ENCODE measurements at places on chromosomes 1 and 21.

GRCh38 chr1:236497908-236498307 lies 25.9 kb upstream of the LGALS8 start:
- DNase-seq, result no peak

DNA sequence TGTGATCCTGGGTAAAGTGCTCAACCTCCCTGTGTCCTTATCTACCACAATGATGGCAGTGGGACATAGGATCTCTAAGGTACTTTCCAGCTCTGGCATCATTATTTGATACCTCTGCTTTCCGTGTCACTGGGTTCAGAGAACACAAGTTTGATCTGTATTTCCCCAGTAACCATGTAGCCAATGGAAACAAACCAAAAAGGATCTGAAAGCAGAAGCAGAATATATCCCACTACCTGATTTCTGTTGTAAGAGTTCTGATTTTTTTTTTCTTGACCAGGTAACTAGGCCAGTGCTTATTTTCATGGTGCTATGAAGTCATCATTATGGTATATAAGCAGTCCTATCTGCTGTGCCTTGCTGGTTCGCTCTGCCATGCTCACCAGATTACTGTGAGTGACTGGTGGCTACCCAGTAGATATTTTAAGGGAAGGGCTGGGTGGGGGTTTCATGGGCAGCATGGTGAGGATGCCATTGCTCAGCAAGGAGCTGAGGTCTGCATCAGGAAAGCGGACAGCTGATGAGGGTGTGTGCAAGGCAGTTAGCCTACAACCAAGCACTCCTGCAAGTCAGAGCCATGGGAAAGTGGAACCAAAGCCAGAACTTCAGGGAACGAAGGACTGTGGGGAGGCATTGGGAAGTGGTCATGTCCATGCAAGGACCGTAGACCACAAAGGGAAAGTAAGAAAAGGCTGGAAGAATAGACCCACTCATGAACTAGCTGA lies 104.9 kb upstream of the EDEM3 start:
- DNase-seq, result no peak

DNA sequence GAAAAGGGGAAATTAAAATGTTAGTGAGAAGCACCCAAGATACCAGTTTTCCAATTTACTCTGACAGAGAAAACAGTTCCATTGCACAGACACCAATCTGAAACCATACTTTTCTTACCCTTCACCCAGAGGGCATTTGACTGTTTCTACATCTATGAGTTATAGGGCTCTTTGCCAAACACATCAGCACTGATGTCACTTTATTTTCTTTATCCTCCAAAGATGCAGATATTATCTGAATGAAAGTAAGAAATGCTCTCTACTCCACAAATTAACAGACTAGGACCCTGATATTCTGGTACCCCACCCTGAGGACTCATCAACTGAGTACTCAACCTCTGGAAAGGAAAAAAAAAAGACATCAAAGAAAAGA lies 24.2 kb upstream of the PEX19 start:
- DNase-seq, result no peak

GRCh38 chr1:36008546-36009197 lies 75.2 kb upstream of the TEKT2 start:
- no peak for DNase-seq

DNA sequence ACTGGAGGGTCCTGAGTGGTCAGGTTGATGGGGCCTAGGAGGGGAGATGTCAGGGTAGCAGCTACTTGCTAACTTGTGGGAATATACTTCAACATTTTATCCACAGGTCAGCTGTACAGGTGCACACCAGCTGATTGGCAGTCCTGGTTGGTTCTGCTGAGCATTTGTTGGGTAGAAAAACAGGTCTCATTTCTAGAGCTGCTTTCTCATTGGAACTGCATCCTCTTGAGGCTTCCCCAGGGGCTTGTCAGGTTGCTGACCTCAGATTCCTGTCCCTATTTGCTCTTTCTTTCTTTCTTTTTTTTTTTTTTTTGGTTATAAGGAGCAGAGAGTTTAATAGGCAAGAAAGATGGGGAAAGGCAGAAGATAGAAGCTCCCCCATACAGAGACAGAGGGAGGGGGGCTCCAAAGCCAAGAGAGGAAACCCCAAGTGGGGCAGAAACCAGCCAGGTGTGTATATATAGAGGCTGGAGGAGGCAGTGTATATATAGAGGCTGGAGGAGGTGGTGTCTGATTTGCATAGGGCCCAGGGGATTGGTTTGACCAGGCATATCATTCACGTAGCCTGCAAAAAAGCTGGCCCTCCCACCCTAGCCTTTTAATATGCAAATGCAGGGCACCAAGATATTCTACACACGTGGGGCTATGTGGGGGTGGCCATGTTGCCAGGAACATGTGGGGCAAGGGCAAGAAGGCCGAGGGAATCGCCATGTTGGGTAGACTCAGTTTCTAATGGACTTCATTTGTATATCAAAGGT lies 57.3 kb upstream of the STUM start:
- DNase-seq, result no peak

DNA sequence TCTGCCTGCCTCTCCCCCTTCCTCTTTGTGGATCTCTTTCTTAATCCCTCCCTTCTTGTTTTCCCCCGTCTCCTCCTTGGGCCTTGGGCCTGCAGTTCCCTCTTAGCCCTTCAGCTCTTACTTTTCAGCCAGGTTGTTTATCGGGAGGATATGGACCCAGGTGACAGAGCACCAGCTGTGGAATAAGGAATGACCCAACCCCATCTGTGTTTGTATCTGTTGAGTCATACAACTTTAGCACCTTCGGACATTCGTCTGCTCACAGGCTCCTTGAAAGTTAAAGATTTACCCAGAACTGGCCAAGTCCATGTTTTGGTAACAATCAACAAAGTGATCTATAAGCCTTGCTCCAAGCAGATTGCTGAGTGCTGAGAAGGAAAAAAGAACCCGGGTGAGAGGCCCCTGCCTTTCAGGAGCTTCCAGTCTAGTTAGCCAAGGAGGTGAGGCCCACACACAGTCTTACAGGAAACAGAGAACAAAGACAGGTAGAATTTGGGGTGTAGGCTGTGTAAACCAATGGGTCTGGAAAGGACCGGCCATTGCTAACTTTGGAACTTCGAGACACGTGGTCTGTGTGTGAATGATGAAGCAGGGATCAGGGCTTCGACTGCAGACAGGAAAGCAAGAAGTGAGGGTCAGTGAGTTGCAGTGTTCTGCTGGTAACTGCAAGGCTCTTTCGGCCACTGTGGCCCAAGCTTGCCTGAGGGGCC lies 66.7 kb upstream of the F3 start:
- no peak for DNase-seq

DNA sequence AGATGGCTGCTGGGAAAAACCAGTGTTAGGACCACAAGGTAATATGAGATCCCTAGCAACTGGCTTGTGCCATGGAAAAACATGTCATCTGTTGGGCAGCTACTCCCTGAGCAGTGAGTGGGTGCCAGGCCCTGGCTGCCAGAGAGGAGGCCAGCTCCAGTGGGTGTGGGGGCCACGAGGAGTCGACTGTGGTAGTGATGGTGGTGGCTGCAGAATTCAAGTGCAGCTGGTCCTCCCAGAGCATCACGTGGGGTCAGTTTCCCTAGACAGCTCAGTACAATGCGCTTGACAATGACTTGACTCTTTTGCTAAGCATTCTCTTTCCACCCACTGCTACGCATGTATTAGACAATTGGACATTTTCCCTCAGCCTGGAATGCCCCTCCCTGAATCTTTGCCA lies 14.5 kb upstream of the CDC42 start:
- DNase-seq, result no peak

DNA sequence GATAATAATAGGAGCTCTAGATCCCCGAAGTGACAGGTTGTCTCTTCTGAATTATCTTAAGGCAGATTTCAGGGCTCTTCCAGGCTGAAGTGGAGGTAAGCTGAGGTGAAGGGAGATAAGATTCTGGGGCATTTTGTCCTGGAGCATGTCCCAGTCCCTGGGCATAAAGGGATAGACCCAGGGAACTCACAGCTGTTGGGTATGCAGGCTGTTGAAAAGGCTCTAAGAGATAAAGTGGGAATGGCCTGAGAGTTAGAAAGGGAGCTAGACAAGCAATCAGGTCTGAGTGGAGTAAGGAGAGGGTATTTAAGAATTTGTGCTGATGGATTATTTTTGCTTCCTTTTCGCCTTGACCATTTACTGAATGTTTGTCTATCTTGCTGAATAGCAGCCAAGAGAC lies 123.7 kb downstream of the NOS1AP start:
- no peak for DNase-seq

- DNase-seq, result no peak
Measured at GRCh38 chr1:206885341-206886060, 11.7 kb upstream of the IL24 start.

- no peak for DNase-seq
Measured at GRCh38 chr1:153277852-153278251, 18.4 kb downstream of the LORICRIN start.

DNA sequence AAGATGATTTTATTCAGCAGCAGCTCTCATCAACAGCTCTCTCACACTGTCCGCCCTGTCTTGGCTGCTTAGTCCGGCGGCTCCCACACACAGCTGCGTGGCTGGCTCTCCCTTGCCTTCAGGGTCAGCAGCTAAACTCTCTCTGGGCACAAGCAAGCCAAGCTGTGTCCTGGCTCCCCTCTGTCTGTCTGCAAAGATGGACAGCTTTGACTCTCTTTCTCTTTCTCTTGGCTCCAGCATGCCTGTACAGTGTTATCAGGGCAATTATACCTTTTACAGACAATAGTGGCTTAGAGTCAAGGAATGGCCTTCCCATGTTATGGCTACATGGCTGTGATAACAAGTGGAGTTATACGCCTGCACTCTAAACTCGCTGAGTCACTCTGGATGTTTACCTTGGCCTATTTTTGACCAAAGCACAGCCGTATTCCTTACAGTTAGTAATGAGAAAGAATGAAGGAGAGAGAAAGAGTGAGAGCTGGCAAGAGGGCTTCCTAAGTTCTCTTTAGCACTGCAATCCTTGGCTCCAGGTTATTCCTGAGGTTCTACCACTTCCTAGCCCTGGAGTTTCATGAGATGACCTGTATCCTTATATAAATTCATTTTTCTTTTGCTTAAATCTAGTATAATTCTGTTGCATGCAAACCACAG lies 59.9 kb upstream of the ZSWIM5 start:
- DNase-seq, result no peak

- DNase-seq, result no peak
Measured at GRCh38 chr1:97936976-97937375, 16.1 kb upstream of the DPYD start.

DNA sequence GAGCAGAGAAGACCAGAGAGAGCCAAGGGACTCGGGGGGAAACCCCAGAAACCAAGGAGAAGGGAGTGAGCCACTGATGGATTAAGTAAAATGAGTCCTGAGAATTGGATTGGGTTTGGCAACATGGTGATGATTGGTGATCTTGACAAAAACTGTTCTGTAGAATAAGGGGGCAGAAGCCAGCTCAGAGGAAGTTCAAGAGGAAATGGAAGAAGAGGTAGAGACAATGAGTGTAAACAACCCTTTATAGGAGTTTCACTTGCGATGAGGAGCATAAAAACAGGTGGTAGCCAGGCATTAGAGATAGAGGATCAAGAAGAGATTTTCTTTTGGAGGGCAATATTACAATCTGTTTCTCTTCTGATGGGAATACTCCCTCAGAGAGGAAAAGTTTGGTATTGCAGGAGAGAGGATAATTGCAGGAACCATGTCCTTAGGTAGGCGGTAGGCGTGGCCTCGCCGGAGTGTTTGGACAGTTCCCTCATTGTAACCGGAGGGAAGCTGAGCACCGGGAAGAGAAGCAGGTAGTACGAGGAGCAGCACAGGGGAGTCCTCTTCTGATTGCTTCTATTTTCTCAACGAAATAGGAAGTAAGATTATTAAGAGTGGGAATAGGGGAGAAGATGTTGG lies 68.4 kb upstream of the TENT5C start:
- no peak for DNase-seq

DNA sequence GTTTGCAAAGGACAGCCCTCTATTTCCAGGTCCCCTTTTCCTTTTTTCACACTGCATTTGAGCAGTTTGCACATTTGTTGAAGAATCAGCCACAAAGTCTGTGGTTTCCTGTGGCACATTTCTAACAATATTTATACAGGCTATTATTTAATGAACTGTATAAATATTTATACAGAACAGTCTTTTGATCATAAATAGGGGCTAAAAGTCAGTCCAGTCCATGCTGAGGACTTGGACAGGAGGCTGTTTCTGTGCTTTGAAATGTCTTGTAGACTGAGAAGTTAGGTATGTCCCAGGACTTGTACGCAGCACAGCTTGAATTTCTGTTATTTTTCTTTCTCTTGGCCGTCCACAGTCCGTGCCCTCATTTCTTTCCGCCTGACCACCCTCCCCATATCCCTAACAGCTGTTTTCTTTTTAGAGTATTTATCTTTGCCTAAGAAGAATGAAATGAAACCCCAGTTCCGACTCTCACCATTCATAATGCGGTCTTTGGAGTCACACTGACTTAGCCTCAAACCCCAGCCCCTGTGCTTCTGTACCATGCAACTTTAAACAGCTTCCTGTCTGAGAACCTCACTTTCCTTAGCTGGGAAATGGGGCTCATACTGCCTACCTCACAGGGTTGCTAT lies 19.7 kb downstream of the FGGY start:
- DNase-seq, result no peak

- no peak for DNase-seq
Measured at GRCh38 chr1:153526132-153526543, 9.7 kb downstream of the S100A6 start.

DNA sequence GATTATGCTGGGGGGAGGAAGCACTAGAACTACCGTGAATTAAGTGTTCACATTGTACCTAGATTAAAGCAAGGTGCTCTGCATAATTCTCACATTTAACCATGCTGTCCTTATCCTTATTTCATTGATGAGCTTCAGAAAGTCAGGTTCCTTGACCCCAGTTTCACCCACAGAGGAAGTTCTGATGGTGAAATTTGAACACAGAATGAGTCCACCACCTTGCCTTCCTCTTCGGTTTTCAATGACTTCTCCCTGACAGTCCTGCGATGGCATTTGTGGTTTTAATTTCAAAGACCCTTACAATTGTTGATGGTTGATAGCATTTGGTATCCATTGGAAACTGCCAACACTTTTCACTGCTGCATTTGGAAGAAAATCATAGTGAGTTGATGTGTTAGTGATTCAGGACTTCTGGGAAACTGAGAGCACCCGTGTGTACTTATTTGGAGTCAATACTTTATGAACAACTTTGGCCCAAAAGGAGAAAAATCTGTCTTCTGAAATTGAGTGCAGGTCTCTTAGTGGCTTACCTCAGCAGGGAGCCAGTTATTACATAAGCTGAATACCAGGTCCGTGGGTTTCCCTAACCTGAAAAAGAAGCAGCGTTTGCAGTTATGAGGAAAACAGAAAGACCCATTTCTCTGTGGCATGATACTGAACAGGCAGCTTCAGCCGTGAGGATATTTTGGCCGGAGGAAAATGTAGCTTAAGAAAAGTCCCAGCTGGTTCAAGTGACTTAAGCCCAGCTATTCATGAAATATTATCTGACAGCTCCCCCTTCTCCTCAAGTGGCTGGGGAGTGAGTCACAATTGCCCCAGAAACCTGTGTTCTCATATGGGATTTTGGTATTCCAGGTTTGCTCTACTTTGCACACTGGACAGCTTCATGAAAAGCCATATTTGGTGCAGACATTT lies 47.5 kb downstream of the ROR1 start:
- DNase-seq, result no peak

Measured in stimulated activated CD8-positive, alpha-beta memory T cell treated with anti-CD3 and anti-CD28 coated beads, Interleukin-2, amount 100 ng/mL, for 48 hours (primary cell).